ENCODE measurements at places on chromosomes 2 and 18. TPM values are rescaled to one million over a fixed set of nuclear protein-coding genes. Genes with fewer than 3 reads are reported as not detected.

Gene EPHA4
- 2.0 TPM for polyA plus RNA-seq

DNA sequence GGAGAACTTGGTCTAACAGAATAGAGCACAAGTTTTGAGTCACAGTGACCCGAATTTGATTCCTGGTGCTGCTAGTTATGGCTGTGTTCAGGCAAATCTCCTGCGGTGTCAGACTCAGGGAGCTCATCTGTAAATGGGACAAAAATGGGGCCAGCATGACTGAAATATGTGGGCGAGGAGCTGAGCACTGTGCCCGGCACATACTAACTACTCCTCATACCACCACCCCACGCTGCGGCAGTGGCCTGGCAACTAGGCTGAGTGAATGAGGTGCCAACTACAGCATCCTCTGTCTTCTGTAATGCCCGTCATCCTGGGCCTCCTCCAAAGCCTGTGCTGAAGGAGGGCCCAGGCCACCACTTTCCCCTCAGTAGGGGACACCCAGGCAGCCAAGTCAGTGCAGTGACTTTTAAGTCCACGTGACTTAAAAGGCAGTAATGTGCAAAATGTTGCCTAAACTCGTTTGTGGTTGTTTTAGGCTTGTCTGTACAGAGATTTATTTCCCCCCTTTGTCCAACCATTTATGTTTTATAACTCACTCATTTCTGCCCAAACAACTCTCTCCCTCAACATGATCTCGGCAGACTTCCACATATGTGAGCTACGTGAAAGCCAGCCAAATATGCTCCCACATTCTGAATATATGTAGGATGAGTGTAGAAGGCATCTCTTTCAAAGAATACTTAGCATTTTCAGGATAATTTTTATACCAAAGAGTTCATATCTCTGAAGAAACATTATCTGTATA is 773.7 kb downstream of the TSN start:
- DNase-seq, result peak; percentile 57

Gene ANKRD62
- not detected for polyA plus RNA-seq

Gene CRACDL
- 4.7 TPM for polyA plus RNA-seq

Gene CD28
- polyA plus RNA-seq, result not detected

GRCh38 chr18:45538444-45538843 is 76.8 kb upstream of the SLC14A2 start:
- DNase-seq, result no peak

GRCh38 chr2:220198896-220199295 is 571.5 kb downstream of the SLC4A3 start:
- DNase-seq, result peak; percentile 96

Gene ANTXR1
- 26.5 TPM for polyA plus RNA-seq

GRCh38 chr2:3147651-3148530 is 229.7 kb downstream of the EIPR1 start:
- DNase-seq, result no peak

DNA sequence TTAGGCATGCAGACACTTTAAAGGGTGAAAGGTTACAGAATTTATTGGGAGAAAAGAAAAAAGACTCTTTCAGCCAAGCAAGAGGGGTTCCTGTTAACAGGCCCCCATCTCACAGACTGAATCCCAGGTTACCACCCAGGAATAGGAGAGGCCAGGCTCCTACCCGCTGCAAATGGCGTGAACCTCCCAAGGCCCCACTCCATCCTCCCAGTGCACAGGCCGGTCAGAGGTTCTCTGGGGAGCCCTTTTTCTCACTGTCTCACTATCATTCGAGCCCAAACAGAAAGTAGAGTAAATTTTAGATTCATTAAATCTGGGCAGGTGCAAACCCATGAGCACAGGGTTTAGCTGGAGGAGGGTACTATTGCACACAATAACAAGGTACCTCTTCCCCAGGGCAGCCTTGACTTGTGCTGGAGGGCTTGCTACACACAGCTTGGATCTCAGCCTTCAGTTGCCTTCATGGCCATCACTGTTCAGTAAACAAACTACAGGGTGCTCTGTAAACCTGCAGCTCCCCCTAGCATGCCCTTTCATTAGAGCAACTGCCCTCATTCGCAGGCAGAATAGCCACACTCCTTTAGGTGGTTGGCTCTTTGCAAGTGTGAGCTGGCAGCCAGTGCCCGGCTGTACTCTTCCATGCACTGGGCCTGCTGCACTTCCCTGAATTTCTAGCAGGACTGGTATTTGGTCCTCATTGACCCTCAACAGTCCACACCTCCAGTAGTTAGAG is 7.3 kb upstream of the PLEK start:
- peak; percentile 53 for DNase-seq

GRCh38 chr2:74816540-74817303 is 17.2 kb upstream of the HK2 start:
- no peak for DNase-seq
